ENCODE measurements at places on chromosomes 5 and 9. TPM values are rescaled to one million over a fixed set of nuclear protein-coding genes. Genes with fewer than 3 reads are reported as not detected.

The GRXCR2 gene
- not detected for total RNA-seq

The NR5A1 gene
- total RNA-seq, result not detected

The IFNA21 gene
- not detected for total RNA-seq

The TRIM7 gene
- 2.5 TPM for total RNA-seq

The PCDHGB6 gene
- total RNA-seq, result 3.3 TPM

The HNRNPH1 gene
- total RNA-seq, result 745 TPM

The PLCXD3 gene
- total RNA-seq, result 1.2 TPM

The DNLZ gene
- total RNA-seq, result 14.0 TPM

The CER1 gene
- total RNA-seq, result 1.9 TPM

The GRM6 gene
- total RNA-seq, result not detected

The FEM1C gene
- 31.9 TPM for total RNA-seq

The CCL21 gene
- 74.6 TPM for total RNA-seq

The RAB14 gene
- total RNA-seq, result 33.0 TPM

The TAF11L5 gene
- not detected for total RNA-seq

The DMRT3 gene
- total RNA-seq, result not detected

The LRRC19 gene
- 102 TPM for total RNA-seq

The LRRC14B gene
- not detected for total RNA-seq

The GPX3 gene
- total RNA-seq, result 292 TPM

The LAMC3 gene
- 3.9 TPM for total RNA-seq

The CCNO gene
- 2.5 TPM for total RNA-seq

The FOXD4 gene
- total RNA-seq, result not detected

The LSM11 gene
- total RNA-seq, result 3.8 TPM

The MGAT1 gene
- 146 TPM for total RNA-seq

The BTF3 gene
- total RNA-seq, result 283 TPM

The PCDHGA4 gene
- 0.27 TPM for total RNA-seq

The RAD1 gene
- 11.5 TPM for total RNA-seq

The NXNL2 gene
- not detected for total RNA-seq

The COQ4 gene
- total RNA-seq, result 191 TPM

The FGF10 gene
- 10.9 TPM for total RNA-seq

The SOX30 gene
- not detected for total RNA-seq

The PIP5K1B gene
- 51.8 TPM for total RNA-seq

The RGS7BP gene
- total RNA-seq, result 1.5 TPM

The LHX3 gene
- total RNA-seq, result not detected
